Globus pallidus (tissue), 1 donor: ENCODE measurements at places on chromosomes 5 and 9.
A peak's percentile ranks its signal among the peaks of the same experiment; 100 is the strongest.

GRCh38 chr9:98182069-98182820 is 10.2 kb downstream of the CORO2A start:
- no peak for DNase-seq

DNA sequence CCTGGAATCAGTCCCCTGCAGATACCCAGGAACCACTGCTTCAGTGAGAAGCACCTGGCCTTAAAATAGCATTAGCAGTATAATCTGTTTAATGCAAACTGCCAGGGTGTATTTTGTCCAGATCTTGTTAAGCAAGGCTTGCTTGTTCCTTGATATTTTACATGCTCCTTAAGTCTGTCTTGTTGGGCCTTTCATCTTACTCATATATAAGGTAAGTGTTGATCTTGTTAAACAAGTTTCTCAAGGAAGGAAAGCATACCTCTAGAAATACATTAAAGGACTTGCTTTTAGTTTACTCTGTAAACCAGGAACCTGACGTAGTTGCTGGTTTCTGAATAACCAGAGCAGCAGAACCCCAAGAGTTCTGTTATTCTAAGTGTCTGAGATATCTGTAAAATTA is 13.7 kb downstream of the HSPA4 start:
- DNase-seq: no peak

DNA sequence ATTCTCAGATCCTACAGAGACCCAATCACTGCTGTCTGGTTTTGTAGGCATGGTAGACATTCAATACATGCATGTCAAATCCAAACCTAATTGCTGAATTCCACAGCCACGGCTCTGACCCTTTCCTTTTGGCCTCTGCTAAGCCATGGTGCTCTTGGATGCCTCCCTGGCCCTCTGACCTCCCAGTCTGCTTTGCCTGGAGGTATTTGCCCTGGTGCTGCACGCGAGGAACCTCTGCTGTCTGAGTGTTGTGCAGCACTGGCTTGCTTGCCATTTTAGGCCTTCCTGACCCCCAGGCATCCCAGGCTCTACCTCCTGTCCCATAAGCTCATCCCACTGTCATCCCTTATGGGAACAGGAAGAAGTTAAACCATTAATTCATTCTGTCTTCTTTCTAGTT is 60.9 kb downstream of the DOCK2 start:
- DNase-seq: no peak

- no peak for DNase-seq
Measured at GRCh38 chr5:115439042-115439441, 105.5 kb downstream of the FEM1C start.

- DNase-seq: no peak
Measured at GRCh38 chr5:132010989-132011621, 353 bp downstream of the ACSL6 start.

DNA sequence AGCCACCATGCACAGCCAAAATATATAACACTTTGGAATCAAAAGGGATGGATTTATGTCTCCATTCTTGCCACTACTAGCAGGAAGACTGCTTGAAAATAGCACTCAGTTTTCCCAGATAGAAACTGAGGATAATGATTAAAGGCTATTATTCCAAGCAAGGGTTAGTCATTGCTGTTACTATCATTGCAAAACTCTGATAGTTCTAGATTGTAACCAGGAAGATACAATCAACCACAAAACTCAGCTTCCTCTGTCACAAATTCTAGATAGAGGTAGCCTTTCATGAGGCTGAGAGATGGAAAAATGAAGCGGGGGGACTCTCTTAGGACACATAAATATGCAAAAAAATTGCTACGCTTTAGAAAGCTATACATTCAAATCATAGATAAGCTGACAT is 3.1 kb downstream of the ANXA1 start:
- DNase-seq: no peak

GRCh38 chr9:107999890-108000289 is 510.3 kb upstream of the KLF4 start:
- DNase-seq: no peak

DNA sequence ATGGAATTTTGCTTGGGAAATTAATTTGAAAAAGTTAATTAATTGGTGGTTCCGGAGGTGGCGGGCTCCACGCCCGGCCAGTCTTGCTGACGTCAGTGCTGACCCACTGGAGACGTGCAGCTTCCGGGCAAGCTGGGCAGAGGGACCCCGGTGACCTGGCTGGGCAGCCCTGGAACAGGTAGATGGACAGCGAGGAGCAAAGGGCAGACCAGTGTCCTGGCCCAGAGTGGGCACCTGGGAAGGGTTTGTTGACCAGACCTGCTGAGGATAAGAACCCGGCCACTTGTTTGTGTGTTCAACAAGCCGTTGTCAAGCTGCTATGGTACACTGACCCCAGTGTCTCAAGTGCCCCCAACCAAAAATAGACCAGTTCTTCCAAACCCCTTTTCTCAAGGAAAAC is 17.5 kb downstream of the CXXC5 start:
- DNase-seq: no peak

- no peak for DNase-seq
Measured at GRCh38 chr5:16550316-16550952, 66.4 kb downstream of the RETREG1 start.

DNA sequence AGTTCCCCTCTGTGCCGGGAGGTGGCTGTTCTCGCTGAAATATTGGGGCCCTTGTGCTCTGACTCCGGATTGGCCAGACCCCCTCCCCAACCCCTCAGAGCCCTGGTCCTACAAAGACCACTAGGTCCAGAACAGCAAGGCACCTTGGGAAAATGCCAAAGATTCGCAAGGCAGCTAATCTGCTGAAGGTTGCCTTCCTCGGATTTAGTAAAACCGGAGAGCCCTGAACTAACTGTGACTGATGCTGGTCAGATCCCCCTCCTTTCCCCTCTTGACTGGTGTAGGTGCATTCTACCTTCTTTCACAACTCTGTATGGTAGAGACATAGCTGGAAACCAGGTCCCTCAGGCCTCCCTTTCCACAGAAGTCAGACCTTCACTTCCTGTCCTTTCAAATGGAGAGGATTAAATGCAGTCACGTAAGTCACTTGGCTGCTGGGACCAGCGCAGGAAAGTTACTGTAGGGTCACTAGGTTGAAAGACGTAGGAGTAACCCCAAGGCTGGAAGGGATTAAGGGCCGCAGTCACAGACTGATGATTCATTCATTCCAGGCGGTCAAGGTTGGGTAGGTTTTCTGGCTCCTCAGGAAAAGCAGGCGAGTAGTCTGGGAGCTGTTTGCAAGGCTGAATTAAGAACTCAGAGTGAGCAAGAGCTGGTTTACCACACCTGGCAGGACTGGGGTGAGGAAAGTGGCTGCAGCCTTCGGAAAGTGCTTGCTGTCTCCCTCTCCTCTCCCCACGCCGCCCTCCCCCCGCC is 5.3 kb downstream of the BARX1 start:
- no peak for DNase-seq

- DNase-seq: no peak
Measured at GRCh38 chr9:127411122-127411521, 13.1 kb upstream of the ZNF79 start.

GRCh38 chr9:132426639-132427414 is 16.8 kb downstream of the CFAP77 start:
- DNase-seq: no peak

DNA sequence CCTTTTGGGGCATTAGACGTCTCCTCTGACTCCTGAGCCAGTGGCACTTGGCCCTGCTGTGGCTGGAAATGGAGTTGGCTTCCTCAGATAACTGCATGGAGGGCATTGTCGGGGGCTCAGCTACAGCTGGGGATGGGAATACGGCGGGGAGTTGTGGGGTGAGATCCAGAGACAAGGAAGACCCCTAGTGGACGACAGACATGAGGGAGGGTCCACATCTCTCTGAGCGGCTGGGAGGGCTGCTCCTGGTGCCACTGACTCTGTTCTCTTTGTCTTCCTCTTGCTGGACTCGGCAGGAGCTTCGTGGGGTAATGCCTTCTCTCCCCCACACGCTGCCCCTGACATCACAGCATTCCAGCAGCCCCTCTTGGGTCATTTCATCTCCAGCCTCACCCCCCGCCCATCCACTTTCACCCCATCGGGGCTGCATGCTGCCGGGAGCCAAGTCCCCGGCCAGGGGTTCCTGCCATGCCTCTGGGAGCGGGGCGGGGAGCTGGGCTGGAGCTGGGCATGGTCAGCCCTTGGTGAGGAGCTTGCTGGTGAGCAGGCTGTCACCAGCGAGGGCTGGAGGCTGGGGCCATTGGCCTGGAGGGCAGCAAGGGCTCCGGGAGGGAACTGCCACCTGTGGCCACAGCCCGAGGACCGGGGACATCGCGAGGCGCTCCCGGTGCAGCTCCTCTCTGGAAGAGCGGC is 172.3 kb downstream of the CACNA1B start:
- DNase-seq: no peak

DNA sequence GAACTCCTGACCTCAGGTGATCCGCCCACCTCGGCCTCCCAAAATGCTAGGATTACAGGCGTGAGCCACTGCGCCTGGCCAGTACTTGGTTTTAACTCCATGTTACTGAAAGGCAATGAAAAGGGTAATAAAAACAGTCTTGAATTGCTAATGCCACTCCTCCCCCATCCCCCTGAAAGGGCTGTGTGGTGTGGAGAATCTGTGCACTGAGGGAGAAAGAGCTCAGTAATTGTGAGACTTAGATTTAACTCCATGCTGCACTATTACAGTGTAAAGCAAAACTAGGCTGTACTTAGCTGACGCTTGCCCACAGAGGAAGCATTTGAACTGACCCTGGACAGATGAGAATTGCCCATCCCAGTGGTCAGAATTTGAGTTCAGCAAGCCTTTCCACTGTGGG is 1662.4 kb upstream of the ACO1 start:
- no peak for DNase-seq

DNA sequence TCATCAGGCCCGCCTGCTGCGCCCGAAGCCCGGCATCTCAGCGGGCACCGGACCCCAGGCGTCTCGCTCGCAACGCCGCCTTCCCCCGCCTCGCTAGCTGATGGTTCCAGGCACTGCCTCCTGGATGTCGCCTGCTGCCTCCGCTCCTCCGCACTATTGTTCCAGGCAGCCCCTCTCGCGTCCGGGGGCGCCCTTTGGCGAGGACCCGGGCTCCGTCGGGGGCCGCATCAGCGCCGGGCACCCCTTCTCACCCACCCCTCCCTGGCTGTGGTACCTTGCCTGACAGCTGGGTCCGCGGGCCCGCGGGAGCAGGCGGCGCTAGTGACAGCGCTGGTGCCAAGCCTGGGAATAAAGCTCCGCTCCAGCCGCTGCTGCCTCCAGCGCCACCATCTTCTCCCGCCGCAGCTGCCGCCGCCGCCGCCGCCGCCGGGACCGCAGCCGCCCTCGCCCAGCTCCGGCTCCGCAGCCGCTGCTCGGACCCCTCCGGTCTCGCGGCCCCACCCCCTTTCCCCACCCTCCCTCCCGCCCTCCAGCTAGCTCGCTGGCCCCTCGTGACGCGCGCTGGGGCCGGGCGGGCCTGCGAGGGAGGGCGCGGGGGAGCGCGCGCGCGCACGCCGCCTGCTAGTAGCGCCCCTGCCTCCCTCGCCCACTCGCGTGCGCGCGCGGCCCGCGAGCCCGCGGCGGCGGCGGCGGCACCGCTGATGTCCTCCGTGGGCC is at the start of gene APBA1:
TSS of gene APBA1 (minus strand) at position 493 of the 717 bp plus-strand sequence.
- DNase-seq: peak; percentile 90

DNA sequence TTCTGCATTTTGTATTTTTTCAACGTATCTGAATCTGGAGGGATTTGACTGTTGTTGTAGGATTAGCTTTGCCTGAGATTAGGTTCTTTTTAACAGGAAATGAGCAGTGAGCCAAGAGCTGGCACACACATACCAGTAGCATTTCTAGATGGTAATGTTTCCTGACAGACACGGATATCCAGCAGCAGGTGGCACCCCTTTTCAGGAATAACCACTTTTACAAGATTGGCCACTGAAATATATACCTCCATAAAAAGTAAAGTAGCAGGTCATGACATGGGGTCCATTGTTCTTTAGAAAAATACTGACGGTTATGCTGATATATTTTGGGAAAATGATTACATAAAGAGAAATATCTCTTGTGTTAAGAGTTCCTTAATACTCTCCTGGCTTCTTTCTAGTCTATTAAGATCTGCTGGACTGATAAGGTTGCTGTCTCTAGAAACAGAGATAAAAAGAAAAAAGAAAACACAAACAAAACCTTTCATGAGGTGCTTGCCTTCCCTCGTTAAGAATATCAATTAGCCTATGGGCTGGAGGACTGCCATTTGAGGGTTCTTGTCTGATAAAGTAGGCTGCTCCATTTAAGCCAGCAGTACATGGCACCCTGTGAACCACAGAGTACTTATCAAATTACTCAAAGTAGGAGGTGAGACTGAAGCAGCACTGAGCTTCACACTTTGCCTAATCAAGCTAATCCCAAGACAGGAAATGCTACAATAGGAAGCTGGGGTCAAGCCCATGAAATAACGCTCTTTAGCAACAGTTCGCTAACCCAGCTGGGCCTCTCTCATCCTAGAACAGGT is 101.6 kb upstream of the PCA3 start:
- no peak for DNase-seq

- DNase-seq: no peak
Measured at GRCh38 chr5:166117072-166118066, 2174.1 kb upstream of the WWC1 start.

GRCh38 chr9:98333703-98334582 is 78.5 kb upstream of the TBC1D2 start:
- DNase-seq: no peak

GRCh38 chr9:34675869-34676268 is 13.4 kb upstream of the CCL27 start:
- DNase-seq: no peak

- no peak for DNase-seq
Measured at GRCh38 chr5:4699592-4699991, 440.5 kb upstream of the ADAMTS16 start.

- DNase-seq: no peak
Measured at GRCh38 chr9:121331992-121332685, 37.9 kb downstream of the STOM start.

GRCh38 chr5:100402071-100402470 is 133.1 kb upstream of the FAM174A start:
- no peak for DNase-seq

GRCh38 chr5:144329681-144330080 is 159.0 kb downstream of the KCTD16 start:
- no peak for DNase-seq

DNA sequence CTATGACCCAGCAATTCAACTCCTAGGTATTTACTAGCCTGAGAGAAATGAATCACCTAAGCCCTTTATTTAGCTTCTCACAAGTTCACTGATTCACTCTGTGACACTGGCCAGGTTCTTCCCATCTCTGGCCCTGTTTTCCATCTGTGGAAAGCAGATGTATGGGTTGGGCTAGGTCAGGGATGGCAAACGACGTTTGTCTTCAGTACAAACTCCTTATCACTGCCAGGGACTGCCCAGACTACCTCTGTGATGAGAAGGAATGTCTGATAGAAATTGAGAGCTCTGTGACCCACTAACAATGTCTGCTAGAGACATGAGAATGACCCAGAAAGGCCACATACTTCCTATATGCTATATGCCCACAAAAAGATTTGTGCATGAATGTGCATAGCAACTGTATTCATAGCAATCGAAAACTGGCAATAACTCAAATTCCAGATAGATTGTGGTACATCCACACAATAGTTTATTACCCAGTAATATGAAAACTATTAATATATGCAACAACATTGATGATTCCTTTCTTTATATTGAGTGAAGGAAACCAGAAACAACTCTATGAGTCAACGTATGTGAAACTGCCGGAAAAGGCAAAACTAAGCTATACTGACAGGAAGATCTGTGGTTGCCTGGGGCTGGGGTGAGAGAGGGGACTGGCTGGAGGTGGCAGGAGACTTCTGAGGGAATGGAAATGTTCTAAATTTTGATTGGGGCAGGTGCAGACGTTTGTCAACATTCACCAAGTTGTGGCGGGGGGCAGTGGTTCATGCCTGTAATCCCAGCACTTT is 32.0 kb upstream of the ADAM19 start:
- no peak for DNase-seq

- no peak for DNase-seq
Measured at GRCh38 chr9:71323357-71323756, 201.9 kb upstream of the TRPM3 start.

GRCh38 chr9:112137066-112137465 is 38.0 kb downstream of the SUSD1 start:
- no peak for DNase-seq
